ENCODE measurements at places on chromosomes 3 and 15.

DNA sequence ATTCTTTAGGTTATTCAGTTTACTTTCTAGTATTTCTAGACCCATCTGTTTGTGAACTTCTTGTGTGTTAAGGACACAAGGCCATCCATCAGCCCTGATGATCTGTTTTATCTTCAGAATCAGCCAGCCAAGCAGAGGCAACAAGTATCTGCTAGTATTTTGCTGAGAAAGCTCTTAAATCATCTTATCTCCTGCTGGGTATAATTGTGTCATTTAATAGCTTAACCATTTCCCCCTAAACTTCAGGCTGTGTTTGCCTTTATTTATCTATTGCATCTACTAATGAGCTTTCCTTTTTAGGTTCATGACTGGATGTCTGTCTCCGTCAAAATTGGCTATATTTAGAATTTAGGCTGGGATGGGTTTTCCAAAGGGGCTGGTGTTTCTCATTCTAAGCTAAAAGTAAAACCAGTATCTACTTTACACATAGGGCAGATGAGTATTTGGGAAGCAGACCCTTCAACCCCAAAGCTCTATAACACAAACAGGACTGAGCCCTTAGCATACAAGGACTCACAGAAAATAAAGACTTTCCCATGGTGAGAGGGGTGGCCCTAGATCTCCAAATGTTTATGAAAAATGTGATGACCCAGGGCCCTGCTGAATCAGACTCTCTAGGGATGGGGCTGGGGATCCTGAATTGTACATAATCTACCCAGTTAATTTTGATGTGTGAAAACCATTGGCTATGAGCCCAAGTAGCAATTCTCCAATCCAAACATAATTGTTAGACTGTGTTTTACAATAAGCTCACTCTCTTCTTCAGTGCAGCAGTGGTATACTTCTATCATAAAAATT is 65.3 kb upstream of the PSMD6 start:
- no peak for DNase-seq

DNA sequence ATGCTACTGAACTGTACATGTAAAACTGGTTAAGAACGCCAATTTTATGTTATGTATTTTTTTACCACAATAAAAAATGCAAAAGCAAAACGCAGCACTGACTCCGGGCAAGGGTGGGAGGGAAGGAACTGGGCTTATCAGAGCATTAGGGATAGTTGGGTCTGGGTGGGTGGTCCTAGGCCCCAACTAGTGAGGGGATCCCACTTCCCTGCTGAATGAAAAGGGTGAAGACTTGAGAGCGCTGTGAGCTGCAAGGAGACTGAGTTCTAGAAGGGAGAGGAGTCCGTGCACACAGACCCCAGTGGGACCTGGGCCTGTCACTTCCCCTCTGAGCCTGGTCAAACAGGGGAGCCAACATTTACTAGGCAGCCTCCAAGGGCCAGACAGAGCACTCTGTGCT is 98.6 kb downstream of the TPRA1 start:
- no peak for DNase-seq

- no peak for DNase-seq
These were observed 26.5 kb upstream of the AADACL2 start for GRCh38 chr3:151707216-151707615.

DNA sequence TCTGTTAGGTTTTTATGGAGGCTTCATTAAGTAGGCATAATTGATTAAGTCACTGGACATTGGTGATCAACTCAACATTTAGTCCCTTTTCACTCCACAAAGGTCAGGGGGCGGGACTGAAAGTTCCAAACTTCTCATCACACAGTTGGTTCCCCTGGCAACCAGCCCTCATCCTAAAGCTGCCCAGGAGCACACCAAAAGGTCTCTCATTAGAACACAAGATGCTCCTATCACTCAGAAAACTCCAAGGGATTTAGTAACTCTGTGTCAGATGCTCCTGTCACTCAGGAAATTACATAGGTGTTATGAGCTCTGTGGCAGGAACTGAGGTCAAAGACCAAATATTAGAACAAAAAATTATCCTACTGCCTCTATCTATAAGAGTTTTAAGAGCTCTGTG is 321.5 kb downstream of the OTOL1 start:
- no peak for DNase-seq

DNA sequence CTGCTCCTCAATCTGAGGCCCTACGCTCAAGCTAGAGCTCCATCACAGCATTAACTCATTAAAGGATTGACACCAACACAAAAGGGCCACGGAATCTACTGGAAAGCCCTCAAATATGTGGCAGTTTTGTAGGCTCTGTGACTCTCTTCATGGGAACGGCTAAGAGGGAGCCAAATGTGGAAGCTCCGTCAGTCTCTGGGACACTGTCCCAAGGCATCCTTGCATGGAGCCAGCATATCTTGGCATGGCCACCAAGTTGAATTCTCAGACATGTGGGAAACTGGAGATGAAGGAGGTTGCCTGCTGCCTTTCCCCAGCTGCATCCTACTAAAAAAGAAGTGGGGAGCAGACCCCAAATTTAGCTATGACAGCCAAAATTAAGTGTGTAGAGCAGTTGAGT is 296.9 kb downstream of the NTRK3 start:
- no peak for DNase-seq

- no peak for DNase-seq
These were observed 70.1 kb downstream of the PLXNA1 start for GRCh38 chr3:127053026-127053425.

GRCh38 chr3:45171283-45171682 is 25.1 kb upstream of the CDCP1 start:
- DNase-seq, result no peak

DNA sequence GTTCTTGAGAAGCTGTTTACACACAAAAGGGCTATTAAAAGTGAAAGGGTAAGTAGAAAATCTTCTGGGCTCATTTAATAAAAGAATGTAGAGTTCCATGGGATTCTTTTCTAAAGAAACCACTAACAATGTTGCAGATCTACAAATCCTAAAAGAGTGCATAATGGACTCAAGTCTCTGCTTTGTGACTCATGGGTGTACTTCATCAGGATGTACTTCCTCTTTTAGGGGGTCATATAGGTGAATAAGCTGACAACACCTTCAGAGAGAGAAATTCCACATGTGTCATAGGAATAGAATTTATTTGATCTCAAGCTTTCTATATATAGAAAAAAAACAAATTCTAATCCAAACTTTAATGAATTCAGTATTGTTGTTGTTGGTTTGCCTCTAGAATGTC is 355.5 kb downstream of the TIGIT start:
- no peak for DNase-seq

GRCh38 chr15:37628507-37628906 is 305.9 kb upstream of the TMCO5A start:
- no peak for DNase-seq

DNA sequence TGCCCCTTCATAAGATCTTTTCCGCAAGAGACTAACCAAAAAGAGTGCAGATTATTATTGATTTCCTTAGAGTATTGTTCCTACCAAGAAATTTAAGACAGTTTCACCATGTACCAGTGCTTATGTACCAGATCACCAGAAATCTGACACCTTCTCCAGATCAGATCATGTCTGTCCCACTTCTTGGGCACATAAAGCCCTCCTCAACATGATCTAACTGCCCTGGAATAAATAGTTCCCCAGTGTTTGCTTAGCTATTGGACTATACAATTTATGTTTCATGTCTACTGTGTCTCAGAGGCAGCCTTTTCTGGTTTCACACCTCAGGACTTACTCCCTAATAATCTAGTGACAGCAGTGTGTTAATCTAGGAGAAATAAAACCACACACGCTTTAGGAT is 46.8 kb downstream of the NME9 start:
- no peak for DNase-seq

GRCh38 chr3:13791198-13792050 is 88.4 kb downstream of the WNT7A start:
- DNase-seq, result no peak

- no peak for DNase-seq
These were observed 151.5 kb downstream of the LIPC start for GRCh38 chr15:58583171-58583908.

DNA sequence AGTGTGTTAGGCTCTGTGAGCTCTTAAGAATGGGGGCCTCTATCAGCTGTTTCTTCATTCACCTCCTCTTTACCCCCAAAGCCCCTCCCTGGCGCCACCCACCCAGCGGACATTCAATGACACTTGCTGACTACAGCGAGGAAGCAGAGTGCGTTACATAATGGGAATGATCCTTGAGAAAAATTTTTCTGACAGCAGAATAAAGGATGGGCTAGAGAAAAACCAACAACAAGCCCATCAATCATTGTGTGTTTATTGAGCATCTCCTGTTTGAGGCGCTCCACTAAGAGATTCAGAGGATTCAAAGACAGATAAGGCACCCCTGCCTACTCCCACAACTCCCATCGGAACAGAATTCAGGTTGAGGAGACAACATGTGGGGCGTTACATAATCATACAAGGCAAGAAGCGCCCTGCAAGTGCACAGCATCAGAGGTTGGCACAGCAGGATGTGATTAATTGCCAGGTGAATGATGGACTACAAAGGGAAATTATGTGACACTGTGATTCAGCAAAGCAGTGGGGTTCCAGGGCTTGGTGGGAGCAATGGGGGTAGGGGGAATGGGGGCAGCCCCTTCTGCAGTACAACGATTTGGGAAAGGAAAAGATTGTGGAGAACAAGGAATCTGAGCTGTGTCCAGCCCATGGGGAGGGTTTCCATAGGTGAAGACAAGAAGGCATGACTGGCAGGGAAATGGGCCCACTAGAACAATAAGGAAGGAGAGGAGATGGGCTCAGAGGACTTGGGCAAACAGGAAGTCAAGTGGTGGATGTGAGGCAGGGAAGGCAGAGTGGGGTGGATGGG is 141.3 kb upstream of the ATP2B2 start:
- DNase-seq, result no peak

GRCh38 chr15:43911235-43911781 is 84.5 kb downstream of the WDR76 start:
- DNase-seq, result no peak

- DNase-seq, result no peak
These were observed 13.2 kb upstream of the ZBTB20 start for GRCh38 chr3:115160295-115160694.

GRCh38 chr15:80502782-80503181 is 98.6 kb downstream of the ARNT2 start:
- no peak for DNase-seq

DNA sequence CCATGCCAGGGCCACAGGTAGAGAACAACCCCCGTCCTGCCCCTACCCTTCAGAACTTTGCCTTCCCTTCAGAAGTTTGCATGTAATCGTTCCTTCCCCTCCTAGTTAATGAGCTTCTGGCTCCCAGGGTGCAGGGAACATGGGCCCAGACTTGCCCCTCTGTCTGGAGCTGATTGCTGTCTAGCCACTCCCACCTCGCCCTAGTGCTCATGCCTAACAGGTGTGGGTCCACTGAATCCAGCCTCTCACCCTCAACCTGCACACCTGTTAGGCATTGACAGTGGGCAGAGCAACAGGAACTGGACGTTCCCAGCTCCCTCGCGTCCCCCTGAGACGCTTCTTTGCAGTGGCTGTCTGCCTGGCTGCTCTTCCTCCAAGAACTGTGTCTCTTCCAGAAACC is 40.3 kb downstream of the WNT5A start:
- DNase-seq, result no peak

- DNase-seq, result no peak
These were observed 18.2 kb downstream of the ABTB1 start for GRCh38 chr3:127690823-127691452.

DNA sequence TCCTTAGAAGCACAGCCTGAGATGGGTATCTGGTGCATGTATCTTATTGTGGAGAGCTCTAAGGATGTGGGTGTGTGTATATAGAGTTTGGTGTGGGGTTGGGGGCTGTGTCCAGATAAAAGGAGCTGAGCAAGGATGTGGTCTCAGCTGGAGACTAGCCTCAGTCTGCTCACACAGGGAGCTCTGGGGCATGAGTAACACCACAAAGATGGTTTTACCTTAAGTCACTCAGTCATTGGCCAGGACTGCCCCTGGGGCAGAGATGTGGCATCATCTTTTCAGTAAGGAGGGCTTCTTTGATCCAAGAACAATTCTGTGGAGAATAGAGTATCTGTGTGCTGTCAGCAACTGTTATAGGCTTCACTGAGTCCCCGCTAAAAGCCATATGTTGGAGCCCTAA is 163.4 kb upstream of the NUDT16 start:
- DNase-seq, result no peak

GRCh38 chr3:12415014-12415680 is 69.1 kb upstream of the TSEN2 start:
- DNase-seq, result peak; percentile 25

DNA sequence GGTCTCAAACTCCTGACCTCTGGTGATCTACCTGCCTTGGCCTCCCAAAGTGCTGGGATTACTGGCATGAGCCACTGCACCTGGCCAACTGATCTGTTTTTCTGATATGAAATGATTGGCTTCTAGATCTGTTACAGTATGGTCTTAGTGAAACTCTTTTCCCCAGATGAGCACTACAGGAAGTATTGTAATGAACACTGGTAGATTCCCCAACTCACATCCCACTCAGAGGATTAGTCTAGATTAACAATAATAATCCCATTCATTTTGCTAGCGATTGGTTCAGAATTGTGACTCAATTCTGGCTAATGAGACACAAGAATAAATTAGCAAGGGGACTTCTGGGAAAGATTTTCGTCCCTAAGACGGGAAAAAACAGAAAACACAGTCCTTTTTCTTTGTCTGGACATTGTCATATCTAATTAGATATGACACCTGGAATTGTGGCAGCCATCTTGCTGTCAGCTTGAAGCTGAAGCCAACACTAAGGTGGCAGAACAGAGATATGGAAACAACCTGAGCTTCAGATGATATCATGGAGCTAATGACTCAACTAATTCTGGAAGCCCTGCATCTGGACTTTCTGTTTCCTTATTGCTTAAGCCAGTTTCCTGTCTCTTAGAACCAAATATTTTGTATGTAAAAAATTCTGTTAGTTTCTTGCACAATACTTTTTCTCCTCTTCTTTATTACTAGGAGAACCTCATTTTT is 17.4 kb upstream of the NPTN start:
- DNase-seq, result peak; percentile 62

- no peak for DNase-seq
These were observed 170.6 kb downstream of the TBL1XR1 start for GRCh38 chr3:177026505-177027277.

GRCh38 chr3:70899816-70900215 is 587.4 kb upstream of the MDFIC2 start:
- DNase-seq, result no peak

GRCh38 chr3:15098503-15099363 is at the start of gene RBSN:
Gene RBSN, minus strand, starts transcription at chr3:15099148. Its CDS starts 3,028 bp downstream, at chr3:15096120.
- DNase-seq, result peak; percentile 97

GRCh38 chr15:59941612-59942011 is 62.5 kb upstream of the FOXB1 start:
- DNase-seq, result no peak

DNA sequence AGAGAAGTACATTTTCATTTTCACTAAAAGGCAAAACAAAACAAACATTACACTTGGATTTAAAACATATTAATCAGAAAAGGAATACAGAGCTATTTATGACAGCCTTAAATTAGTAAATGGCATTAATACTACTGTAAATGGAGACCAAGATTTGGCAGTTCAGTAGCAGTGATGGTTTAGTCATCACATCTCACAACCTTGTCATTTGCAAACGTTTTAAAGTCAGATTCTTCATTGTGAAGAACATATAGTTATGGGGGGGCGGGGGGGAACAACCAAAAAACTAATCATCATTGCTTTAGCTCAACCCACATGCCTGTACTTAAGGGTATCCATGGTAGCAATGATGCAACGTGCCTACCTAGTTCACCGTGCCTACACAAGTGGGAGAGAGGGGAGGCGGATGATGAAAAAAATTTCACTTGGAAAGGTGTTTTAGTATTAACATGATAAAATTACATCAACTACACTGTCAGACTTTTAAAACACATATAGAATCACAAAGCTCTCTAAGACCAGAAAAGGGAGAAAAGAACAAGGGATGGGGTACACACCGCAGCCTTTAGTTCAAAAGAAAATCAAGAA is 40.1 kb downstream of the DLG1 start:
- DNase-seq, result no peak
